ENCODE measurements at places on chromosomes 7 and 10.

- no peak for DNase-seq
Observed at GRCh38 chr10:44183667-44184632, 200.9 kb downstream of the CXCL12 start.

DNA sequence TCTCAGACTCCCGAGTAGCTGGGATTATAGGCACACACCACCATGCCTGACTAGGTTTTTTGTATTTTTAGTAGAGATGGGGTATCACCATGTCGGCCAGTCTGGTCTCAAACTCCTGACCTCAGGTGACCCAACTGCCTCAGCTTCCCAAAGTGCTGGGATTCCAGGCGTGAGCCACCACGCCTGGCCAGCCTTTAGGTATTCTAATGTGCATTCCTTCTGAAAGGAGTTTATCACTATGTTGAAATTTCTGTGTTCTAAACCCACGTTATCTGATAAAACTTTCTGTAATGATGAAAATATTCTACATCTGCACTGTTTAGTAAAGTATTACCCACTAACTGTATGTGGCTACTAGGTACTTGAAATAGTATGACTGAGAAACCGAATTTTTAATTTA lies 110.6 kb upstream of the IMMP2L start:
- no peak for DNase-seq

- DNase-seq: no peak
Observed at GRCh38 chr7:66913118-66914037, 7.6 kb upstream of the TMEM248 start.

DNA sequence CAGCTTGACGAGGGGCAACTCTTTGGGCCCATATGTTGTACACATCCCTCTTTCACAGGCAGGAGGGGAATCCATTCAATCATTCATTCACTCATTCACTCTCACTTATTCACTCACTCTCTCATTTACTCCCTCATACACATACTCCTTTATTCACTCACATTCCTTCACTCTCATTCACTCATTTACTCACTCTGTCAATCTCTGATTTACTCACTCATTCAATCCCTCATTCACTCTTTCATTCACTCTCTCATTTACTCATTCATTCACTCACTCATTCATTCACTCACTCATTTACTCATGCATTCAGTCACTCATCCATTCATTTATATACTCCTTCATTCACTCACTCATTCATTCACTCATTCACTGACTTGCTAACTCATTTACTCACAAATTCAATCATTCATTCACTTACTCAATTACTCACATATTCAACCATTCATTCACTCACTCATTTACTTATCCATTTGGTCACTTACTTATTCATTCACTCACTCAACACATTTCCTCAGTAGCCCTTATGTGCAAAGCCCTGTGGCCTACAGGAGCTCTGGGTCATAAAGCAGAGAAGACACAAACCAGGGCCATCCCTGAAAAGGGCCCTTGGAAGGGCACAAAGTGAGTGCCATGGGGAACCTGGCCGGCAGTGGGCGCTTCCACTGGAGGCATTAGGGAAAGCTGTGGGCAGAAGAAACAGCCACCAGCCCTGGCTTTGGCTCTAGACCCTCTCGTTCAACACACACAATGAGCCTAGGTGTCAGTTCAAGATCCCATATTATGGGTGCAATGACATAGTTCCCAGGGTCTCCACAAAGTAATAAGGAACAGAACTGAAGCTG lies 26.0 kb downstream of the HIP1 start:
- DNase-seq: no peak

GRCh38 chr10:17147884-17148489 lies 18.4 kb upstream of the CUBN start:
- no peak for DNase-seq

DNA sequence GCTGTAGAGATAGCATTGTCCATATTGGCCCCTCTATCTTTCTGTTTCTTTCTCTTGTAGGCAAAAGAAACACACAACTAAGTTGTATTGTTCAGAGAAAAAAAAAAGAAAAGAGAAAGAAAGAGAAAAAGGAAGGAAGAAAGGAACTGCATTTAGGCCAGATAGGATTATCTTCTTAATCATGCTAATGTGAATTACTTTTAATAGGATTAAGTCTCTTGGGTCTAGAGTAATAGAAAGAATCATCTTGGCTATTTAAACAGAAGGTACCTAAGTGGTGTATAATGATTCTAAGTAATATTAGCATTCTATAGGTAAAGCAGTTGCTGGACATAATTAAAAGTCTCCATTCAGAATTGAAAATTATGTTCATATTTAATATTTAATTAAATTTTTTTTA lies 42.2 kb downstream of the GPR85 start:
- DNase-seq: no peak

DNA sequence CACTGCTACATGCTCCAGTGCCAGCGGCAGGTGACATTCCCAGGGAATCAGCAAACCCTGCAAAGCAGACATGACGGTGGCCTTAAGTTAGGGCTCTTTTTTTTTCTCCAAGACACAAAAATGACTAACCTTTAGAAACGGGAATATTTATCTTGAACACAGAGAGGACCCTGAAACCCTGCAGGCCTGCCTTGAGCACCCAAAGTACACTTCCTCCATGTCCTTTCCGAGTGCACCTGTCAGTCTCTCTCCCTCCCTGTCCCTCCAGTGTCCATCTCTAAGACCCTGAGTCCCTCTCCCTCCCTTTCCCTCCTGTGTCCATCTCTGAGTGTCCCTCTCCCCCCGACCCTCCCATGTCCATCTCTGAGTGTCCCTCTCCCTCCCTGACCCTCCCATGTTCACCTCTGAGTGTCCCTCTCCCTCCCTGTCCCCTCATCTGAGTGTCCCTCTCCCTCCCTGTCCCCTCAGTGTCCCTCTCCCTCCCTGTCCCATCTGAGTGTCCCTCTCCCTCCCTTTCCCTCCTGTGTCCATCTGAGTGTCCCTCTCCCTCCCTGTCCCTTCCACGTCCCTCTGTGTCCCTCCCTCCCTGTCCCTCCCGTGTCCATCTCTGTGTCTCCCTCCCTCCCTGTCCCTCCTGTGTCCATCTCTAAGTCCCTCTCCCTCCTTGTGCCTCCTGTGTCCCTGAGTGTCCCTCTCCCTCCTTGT lies 51.2 kb upstream of the CAMK2B start:
- DNase-seq: no peak

DNA sequence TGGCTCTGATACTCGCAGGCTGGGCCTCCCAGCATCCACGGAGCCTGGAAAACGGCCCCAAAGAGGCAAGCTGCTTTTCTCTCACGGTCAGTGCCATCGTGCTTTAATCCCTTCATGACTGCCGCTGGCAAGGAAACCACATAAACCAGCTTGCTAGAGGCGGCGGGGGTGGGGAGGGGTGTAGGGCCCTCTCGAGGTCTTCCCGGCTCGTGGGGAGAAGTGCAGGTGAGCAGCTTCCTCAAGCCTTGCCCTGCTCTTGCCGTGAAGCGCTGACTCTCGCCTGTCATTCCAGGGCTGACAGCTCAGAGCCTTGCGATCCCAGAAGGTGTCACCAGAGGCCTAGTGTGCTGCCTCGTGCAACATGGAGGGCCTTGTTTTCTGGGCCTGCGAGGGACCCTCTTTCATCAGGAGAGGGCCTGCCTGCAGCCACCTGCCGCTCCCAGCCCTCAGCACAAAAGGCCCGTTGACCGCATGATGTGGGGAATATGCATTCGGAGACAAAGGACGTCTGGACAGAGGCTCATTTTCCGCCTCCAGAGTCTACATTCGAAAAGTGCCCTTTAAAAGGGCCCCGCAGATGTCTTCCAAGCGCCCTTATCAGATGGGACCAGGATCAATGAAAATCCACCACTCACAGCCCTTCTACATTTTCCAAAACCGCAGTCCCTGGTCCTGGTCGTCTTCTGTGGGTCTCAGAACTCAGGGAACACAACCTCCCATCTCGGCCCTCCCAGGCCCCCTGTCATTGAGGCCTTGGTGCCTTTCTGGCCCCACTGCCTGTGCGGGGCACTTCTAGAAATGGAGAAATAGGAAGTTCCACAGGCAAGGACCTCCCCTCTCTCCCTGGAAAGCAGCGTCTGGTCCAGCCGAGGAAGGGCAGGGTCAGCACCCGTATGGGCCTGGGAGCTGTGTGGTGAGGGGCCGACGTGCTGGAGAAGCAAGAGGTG lies 58.7 kb downstream of the ZRANB1 start:
- DNase-seq: no peak

DNA sequence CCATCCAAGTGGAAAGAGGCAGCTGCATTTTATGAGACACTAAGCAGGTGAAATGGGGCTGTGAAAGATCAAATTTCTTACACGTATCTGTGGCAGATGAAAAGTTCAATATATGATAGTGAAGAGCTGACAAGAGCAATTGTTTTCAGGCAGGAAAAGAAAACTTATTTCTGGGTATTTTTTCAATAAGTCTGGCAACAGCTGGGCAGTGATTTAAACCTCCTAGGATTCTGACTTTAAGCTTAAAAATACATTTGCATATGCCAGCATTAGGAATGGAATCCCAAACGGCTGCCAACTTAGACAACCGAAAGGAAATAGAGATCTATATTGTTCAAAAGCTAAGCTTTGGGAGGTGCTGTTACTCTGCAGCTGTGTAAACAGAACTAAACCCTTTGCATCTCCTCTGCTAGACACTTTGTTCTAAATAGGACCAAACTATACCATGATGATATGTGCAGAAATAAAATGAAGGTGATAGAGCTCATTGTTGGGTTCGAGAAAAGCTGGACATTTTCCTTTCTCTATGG lies 26.1 kb downstream of the DYNC1I1 start:
- DNase-seq: no peak

- DNase-seq: no peak
Observed at GRCh38 chr10:24982319-24983112, 30.1 kb upstream of the PRTFDC1 start.

GRCh38 chr7:92460510-92460909 lies 13.2 kb downstream of the GATAD1 start:
- no peak for DNase-seq

DNA sequence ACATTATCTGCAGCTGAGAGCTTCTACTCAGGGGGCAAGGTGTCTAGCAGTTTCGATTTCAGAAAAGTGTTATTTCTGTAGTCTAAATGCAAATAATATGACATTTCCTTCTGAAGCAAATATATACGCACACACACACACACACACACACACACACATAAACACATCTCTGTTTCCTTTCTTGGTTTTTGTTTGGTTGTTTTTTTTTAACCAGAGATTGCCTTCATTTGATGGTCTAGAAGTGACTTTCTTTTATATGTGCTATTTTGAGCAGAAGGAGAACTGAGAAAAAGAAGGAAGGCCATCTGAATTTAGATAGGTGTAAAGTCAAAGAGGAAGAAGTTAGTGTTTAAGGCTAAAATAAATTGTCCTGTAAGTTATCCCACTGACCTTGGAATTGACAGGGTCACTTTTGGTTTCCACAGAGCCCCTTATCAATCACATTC lies 142.2 kb downstream of the TRIL start:
- DNase-seq: no peak

GRCh38 chr10:129404091-129404490 lies 63.0 kb upstream of the MGMT start:
- DNase-seq: no peak

GRCh38 chr7:107660381-107661080 lies at the start of gene SLC26A4:
Gene SLC26A4 (plus strand): TSS chr7:107660828. CDS start chr7:107661642, 814 bp downstream.
- DNase-seq: no peak

Measured in Caki2 (cell line).